ENCODE measurements at places on chromosomes 2 and 18. TPM values are rescaled to one million over a fixed set of nuclear protein-coding genes. Genes with fewer than 3 reads are reported as not detected.

- no peak for ATAC-seq
Observed at GRCh38 chr2:213220967-213221603, 63.2 kb upstream of the SPAG16 start.

DNA sequence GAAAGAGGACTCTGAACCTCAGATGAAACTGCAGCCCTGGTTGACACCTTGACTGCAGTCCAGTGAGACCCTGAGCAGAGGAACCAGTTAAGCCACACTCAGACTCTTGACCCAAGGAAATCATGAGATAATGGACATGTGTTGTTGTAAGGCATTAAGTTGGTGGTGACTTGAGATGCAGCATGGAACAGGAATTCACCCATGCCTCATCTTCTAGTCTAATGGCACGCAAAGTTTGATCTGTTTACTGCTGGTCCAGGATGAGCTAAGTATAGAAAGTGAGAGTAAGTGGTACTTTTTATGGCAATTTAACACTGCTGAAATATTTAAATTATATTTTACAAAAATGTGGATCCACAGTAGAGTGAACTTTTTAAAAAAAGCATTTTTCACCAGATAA lies 51.3 kb upstream of the LTBP1 start:
- ATAC-seq, result no peak

DNA sequence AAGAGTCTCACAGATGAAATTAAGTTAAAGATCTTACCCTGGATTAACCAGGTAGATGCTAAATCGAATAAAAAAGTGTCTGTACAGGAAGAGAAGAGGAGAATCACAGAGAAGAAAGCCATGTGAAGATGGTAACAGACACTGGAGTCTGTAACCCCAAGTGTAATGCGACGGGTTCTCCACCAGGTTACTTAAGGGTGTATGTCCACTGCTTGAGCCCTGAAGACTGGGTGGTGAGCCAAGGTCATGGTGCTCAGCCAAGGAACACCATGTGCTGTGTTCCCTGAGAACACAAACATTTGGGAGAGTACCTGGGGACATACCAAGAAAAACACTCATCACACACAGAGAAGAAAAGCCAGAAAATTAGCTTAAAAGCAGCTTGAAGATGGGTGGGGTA lies 8.2 kb upstream of the ACADL start:
- ATAC-seq, result peak; percentile 43

GRCh38 chr2:123696799-123697410 lies 328.2 kb upstream of the CNTNAP5 start:
- ATAC-seq, result no peak

- ATAC-seq, result no peak
Observed at GRCh38 chr18:50460062-50460461, 85.2 kb downstream of the SKA1 start.

DNA sequence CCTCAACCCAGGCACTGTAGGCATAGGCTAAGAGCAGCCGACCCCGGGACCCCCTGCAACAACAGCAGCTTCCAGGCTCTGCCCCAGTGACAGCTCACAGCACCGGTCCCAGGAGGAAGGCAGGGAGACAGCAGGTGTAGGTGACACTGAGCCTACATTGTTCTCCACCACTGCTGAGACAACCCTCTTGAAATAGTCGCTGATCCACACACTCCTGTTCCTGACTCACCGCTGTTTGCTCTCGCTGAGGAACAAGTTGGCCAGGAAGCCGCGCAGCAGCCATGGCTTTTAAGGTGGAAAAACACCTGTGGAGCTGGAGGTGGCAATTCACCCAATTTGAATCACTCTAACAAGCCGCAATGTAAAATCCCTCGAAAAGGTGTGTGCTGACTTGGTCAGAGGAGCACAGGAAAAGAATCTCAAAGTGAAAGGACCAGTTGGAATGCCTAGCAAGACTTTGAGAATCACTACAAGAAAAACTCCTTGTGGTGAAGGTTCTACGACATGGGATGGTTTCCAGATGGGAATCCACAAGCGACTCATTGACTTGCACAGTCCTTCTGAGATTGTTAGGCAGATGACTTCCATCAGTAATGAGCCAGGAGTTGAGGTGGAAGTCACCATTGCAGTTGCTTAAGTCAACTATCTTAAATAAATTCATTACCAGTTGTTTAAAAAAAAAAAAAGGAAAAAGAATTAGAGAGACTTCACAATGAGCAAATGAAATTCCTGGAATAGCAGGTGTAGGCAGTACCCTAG lies 167.5 kb downstream of the ARL4C start:
- ATAC-seq, result no peak

DNA sequence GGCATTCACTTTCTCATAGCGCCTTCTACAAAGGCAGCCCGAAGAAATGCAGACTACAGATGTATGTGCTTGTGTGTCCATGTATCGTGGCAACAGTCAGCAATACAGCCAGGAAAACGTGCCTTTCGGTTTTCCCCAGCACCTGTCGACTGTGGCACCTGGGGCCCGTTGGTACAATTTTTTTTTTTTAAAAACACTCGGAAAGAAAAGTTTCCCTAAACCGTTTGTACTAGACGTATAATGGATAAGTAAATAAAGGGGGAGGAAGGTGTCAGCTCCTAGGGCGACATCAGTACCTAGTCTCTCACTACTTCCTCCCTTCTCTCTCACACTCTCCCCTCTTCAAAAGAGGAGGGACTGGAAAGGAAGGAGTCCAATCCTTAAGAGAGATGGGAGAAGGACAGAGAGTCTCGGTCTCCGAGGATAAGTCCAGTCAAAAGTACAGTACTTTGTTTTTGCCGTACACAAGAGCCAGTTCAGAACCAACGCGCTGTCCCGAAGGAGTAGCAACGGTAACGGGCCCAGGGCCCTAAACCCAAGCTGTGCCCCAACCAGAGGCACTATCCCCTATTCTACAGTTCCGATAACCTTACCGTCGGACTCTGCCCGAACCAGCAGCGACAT lies 759 bp downstream of the PPP4R3B start:
- no peak for ATAC-seq

DNA sequence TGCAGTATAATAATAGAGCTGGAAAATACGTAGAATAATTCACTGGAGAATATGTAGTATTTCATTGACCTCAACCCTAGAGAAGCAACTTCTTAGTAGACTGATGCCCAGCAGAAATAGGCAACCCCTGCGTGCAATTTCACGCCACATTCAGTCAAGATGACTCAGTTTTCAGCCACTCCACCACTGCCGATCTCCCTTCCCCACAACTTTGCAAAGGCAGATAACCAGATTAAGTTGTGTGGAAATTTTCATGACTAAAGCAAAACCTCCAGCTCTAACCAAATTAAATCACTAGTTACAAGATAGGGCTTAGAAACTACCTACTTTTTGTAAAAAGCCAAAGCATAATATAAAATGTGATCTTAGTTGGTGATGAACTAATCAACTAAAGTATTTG lies 63.3 kb upstream of the STK17B start:
- ATAC-seq, result no peak

GRCh38 chr2:3199627-3200345 lies 177.8 kb downstream of the EIPR1 start:
- ATAC-seq, result no peak

- ATAC-seq, result no peak
Observed at GRCh38 chr2:113075030-113075429, 7.3 kb downstream of the IL1F10 start.

DNA sequence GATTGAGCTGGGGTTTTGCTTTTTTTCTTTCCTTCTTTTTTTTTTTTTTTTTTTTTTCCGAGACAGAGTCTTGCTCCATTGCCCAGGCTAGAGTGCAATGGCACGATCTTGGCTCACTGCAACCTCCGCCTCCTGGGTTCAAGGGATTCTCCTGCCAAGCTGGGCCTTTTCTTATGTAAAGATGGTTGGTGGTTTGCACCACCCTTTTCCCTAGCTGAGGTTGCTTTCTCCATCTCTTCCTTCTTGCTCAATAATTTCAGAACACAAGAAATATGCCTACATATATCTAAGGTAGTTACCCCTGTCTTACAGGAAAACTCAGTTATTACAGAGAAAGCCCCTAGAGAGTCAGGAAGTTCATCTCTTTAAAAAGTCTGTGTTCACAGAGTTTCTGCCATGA lies 7.0 kb downstream of the TTC39C start:
- ATAC-seq, result no peak

DNA sequence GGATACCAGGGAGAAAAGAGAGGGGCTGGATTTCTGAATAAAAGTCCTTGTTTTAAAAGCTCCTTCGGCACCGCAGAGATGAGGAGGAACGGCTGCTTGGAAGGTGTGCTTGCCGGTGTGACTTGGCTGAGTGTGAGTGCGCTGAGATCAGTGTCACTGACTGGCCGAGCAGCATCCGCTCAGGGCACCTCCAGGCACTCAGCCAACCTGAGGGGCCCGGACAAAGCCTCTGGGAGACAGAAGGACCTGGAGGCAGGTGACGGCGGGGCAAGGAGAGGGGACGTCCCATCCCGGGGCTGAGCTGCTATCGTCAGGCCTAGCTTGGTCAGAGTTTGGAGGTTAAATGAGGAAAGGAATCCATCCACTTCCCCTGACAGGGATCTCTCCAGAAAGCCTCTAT lies 16.8 kb upstream of the ALLC start:
- no peak for ATAC-seq

DNA sequence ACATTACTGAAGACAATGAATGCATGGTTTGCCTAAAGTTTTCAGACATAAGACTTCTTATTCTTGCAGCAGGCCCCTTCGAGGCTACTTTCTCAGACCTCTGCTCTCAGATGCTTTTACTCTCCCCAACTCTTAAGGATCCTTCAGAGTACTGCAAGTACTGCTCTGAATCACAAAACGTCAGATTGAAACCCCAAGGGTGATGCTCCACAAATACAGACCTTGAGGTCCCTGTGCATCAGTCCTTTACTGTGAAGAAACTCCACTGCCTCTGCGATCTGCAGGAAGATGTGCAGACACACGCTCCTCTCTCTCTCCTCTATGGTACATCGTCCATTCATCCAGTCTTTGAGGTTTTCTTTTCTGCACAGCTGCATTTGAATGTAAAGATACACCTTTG lies 52.8 kb downstream of the EIF2AK3 start:
- ATAC-seq, result no peak

- no peak for ATAC-seq
Observed at GRCh38 chr2:98759338-98759737, 28.4 kb upstream of the MGAT4A start.

The VWC2L gene
- total RNA-seq, result not detected

The EHD3 gene
- total RNA-seq, result 8.4 TPM

The C18orf54 gene
- total RNA-seq, result 1.5 TPM

The FEV gene
- not detected for total RNA-seq

The MBP gene
- total RNA-seq, result 34.7 TPM

The COL6A3 gene
- total RNA-seq, result 252 TPM

The ANO7 gene
- 0.16 TPM for total RNA-seq
